ENCODE measurements at places on chromosomes 6 and 20.

DNA sequence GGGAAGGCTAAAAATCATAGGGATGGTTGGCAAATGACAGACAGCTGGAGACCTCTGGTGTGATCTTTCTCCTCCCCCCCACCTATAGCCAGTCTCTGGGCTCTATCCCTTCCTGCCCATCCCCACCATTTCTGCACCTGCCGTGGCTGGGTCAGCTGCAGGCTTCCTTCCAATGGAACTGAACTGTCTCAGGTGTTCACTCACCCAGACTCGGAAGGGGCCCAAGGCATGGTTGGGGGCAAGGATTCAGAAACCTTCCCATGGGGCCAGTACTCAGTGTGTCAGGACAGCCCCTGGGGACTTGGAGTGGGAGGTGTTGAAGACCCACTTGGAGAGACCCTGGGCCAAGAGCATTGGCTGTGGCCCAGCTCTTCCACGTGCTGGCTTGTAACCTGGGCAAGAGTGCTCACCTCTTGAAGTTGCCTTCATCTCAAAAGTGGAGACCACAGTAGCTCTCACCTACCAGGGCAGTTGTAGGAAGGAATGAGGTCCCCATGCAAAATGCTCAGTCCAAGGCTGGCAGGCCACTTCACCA, 1.7 kb upstream of the PHACTR3 start:
- no peak for DNase-seq

GRCh38 chr20:32737371-32738223, 5.7 kb downstream of the COMMD7 start:
- DNase-seq = no peak

- DNase-seq = no peak
Measured at GRCh38 chr6:30219244-30219643, 6.0 kb upstream of the TRIM26 start.

- DNase-seq = no peak
Measured at GRCh38 chr20:39181490-39181889, 219.3 kb downstream of the DHX35 start.

DNA sequence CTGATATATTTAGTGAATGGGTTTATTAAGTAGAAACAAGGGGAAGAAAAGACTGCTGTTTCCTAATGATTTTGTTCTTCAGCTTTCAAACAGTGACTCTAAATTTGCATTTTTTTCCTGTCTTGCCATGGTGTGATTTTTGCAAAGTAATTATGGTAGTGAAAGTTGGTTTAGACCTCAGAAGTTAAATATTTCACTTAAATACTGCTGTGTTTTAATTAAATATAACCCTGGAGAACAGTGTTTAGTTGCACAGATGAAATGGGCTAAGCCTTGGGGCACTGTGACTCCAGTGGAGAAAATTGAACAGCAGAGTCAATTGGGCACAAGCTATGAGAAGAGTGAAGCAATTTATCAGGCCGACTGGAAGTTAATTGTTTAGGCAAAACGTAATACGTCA, 111.1 kb upstream of the MCHR2 start:
- DNase-seq = no peak

DNA sequence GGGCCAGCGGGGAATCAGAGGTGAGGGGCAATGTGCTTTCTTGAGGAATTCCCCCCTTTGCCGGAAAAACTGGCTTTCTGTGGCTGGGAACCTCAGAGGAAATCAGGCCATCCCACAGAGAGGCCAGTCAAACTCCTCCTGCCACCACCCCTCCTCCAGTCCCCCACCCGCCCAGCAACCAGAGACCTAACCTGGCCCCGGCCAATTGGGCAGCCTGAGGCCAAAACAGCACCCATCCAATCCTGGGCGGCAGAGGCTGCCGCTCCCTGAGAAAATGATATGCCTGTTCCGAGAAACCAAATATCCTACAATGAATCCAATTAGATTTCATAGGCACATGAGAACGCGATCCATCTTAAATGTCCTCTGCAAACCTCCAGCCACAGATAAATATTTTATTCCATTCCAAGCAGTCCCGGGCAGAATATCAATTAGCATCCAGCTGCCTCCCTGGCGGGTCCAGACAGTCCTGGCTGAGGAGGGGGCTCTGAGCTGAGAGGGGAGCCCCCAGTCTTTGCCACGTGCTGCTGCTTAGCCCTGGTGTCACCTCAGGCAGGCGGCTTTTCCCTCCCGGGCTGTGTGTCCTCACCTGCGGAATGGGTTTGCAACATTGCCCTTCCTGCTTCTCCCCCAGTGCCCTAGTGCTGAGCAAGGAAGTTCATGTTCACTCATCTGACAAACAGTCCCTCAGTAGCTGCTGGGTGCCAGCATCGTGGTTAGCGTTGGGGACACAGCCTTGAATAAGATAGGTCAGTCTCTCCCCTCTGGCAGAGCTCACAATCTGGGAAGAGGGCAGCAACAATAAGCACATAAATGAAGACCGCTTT, 95.0 kb downstream of the DLGAP4 start:
- no peak for DNase-seq

DNA sequence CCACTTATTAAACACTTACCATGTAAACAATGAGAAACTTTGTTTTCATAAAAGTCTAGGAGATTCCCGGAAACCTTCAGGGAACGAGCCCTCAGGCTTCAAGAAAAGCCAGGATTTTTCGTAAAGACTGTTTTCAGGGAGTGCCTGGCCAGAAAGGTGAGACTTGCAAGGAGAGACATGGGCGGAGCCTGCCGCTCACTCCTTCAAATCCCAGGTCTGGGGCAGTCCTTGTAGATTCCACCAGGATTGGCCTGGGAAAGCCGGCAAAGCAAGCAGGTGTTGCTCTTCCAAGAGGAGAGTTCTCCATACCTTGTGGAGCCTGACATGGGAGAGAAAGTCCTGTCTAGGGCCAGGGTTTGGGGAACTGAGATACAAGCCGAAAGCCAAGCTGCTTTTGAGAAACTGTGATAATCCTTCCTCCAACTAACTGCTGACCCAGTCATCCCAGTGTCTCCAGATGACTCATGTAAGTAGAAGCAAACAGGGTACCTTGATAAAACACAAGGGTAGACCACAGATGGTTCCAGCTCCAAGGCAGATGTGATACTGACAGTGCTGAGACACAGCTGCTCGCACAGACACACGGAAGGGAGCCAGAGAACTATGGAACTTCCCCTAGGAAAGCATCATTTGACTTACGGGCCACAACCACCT, 69.4 kb upstream of the NAA20 start:
- DNase-seq = no peak

GRCh38 chr6:5598123-5598522, 336.8 kb downstream of the FARS2 start:
- no peak for DNase-seq

- no peak for DNase-seq
Measured at GRCh38 chr6:36817176-36817817, 21.9 kb downstream of the CPNE5 start.

DNA sequence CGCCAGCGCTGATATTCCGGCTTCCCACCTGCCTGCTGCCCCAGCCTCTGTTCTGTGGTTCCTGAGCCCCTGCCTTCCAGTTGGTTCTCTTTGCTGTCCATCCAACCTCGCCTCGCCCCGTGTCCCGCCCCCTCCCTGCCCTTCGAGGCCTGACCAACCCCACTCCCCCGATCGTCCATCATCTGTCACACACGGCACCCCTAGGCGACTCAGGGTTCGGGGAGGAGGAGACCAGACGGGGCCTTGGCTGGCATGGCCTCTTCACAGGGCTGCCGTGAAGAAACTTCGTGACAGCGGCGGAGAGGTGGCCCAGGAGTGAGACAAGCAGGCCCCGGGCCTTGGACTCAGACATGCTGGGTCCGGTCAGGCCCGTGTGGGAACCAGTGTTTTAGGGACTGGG, 226.1 kb downstream of the QKI start:
- no peak for DNase-seq

GRCh38 chr6:113925378-113925777, 45.6 kb downstream of the HDAC2 start:
- DNase-seq = no peak

DNA sequence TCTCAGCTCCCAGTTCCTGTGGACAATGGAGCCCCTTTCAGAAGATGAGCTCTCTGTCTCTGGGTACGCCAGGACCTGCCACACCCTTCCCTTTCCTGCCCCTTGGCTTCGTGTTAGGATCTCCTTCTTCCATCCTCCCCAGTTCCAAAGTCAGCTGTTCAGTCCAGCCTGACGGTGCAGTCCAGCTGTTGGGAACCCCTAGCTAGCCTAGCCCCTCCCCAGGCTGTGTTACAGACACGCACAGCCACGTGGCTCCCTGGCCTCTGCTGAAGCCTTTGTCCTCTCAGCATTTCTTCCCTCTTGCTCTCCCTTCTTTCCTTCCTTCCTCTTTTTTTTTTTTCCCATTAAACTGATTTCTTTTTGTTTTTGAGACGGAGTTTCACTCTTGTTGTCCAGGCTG, 12.4 kb upstream of the TFAP2C start:
- no peak for DNase-seq

- no peak for DNase-seq
Measured at GRCh38 chr20:50772420-50773185, 22.3 kb upstream of the BCAS4 start.

DNA sequence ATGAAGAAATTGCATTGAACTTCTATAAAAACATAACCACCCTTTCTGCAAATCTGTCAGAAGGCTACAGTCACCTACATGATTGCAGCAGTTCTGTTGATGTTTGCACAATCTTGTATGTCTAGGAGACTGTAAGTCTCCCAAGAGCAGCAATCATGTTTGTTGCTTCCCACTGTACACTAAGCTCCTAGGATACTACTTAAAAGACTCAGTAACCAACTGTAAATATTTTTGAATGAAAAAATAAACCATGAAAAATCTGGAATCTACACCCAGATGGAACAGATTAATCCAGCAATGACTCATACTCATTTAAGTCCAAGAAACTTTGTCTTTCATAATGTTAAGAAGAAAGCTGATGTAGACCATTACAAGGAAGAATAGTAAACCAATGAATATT, 168.5 kb upstream of the ATXN1 start:
- no peak for DNase-seq

GRCh38 chr6:159982731-159983506, 14.0 kb downstream of the IGF2R start:
- DNase-seq = no peak

DNA sequence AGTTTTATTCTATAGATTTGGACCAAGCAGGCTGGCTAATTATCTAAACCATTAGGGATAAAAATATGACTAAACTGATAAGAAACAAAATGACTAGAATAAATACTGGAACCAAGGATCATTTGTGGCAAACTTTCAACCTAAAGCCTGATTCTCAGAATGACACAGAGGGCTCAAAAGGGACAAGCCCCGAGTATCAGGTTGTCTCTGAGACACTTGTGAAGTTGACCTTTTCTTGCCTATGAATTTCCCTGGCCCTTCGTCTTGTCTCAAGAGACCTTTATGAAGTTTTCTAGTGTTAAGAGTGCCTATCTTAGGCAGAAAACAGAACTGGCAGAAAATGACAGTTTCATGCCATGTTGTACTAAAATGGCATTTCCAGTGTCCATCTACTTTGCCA, 68.3 kb downstream of the IMPG1 start:
- no peak for DNase-seq

- no peak for DNase-seq
Measured at GRCh38 chr20:60268491-60268890, 310.3 kb downstream of the CDH26 start.

GRCh38 chr6:24775520-24776058, 852 bp downstream of the GMNN start:
- DNase-seq = no peak
